B cell (primary cell): ENCODE measurements at places on chromosomes 6 and 20. TPM values are rescaled to one million over a fixed set of nuclear protein-coding genes. Genes with fewer than 3 reads are reported as not detected.

Gene OR2H2
- not detected in 2 replicates for total RNA-seq

DNA sequence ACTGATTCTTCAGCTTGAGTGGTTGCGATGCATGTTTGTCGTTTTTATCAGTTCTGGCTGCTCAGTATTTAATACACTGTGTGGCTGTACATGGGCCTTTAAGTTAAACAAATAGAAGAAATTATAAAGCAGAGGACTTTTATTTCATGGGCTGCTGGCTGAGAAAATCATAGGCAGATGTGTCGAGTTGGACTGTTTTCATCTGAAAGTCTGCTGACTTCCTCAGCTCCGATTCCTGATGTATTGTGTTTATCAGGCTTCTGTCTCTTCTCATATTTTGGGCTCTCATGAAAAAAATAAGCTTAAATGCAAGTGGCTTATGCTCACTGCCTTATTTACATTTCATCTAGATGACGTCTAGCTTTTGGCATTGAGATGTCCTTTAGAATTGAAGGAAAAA, 129.5 kb upstream of the GGTLC1 start:
- no peak overlapping the region for H3K4me3 ChIP-seq
- no peaks in the 10 kb centered on the region for H3K4me1 ChIP-seq
- H3K36me3 ChIP-seq, result no peaks in the 10 kb centered on the region
- H3K27me3 ChIP-seq, result no peaks in the 10 kb centered on the region

DNA sequence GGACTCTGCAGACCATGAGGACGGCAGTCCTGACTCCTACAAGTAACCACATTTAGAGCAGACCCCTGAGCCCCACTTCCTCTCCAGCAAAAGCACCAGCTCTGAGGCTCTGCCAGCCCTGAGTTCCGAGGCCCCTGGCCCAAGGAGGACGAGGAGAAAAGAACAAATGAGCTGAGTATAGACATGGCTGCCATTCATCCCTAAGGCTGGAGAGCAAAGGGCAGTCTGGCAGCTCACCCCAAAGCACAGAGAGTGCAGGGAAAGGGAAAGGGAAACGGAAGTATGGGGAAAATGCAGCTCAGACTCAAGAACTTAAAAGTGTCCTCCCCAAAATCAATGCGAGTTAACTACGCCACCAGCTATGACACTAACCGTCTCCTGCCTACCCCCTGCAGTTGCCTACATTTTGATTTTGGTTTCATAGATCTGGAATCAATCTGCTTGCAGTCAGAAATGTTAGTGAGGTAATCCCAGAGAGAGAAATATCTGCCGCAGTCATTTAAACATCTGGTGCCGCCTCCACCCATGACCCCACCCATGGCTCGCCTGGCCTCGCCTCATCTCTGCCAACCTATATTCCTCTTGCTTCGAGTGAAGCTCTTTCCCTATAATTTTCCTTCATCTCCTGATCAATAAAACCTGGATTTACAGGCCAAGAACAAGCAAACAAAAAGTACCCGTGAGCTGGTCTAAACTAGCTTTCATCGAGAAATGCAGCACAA, 49.6 kb upstream of the AFDN start:
- H3K27ac ChIP-seq, result no peak overlapping the region
- H3K4me3 ChIP-seq, result no peak overlapping the region
- H3K4me1 ChIP-seq, result no peaks in the 10 kb centered on the region
- no peak for DNase-seq

GRCh38 chr6:47532981-47533585, 55.5 kb downstream of the CD2AP start:
- no peak overlapping the region for H3K4me3 ChIP-seq
- H3K27ac ChIP-seq, result no peak overlapping the region
- DNase-seq, result no peak
- H3K27me3 ChIP-seq, result no peaks in the 10 kb centered on the region
